ENCODE measurements at places on chromosomes 12 and 14.
A peak's percentile ranks its signal among the peaks of the same experiment; 100 is the strongest.

DNA sequence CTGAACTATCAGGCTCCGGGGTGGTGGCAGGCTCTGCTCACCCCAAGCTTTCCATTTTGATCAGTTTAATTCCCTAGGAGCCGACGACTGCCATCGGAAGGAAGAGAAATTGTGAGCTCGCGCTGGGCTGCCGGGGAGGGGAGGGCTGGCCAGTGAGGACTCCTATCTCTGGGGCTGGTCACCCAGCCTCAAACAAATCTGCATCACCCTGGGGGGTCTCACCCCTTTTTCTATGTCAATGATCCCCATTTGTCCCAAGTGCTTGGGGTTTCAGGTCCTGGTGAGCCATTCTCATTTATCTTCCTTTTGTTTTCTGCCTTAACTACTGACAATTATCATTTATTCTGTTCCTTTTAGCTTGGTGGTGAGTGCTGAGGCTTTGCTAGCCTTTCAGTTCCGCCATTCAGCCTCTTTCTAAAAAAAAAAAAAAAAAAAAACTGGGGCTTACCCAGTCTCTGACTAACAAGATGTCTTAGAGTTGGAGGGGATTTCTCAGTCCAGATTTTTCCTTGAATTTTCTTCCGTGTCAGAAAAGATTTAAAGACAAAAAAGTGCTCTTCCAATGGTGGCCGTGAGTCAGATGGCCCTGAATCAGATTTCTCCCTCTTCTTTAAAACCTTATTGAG lies 22.8 kb upstream of the USP44 start:
- no peak for DNase-seq

DNA sequence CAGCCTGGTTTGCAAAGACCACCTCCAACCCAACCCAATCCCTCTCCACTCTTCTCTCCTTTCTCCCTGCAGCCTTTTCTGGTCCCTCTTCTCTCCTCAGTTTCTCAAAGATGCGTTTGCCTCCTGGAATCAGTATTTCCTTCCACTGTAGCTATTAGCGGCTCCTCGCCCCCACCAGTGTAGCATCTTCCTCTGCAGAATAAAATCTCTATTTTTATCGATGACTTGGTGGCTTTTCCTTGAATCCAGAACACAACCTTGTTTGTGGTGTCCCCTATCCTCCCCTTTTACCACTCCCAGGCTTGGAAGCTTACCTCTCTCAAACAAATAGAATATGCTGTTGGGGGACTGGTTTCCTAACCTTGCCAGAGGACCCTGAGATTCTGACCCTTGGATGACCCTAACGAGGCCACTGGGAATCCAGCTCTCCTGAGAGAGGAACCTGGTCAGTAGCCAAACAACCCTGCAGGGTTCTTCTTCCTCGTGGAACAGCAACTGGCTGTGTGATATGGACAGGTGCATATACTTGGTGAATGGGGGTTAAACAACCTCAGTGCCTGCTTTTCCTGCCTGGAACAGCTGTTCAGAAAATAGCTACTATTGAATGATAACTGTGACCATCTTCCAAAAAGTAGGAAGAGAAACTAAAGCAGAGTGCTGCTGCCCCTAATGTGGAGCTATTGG lies 4.4 kb downstream of the WNT1 start:
- DNase-seq: no peak

- DNase-seq: peak; percentile 81
Measured at GRCh38 chr12:27571463-27571862, 47.5 kb downstream of the PPFIBP1 start.

DNA sequence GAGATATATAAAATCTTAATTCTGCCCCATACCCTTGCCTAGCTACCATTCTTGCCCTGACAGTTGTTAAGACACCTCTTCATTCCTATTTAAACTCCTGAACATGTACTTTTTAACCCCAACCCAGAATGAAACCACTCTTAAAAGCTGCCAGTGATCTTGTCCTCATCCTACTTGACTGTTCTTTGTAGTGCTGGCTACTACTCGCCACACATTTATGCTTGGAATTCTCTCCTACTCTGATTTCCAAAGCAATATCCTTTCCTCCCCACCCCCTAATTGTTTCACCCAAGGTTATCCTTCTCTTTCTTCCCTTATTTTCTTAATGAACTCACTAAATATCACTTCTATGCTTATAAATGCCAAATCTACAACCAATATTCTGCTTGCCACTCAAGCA lies 4.1 kb downstream of the NFYB start:
- DNase-seq: no peak

DNA sequence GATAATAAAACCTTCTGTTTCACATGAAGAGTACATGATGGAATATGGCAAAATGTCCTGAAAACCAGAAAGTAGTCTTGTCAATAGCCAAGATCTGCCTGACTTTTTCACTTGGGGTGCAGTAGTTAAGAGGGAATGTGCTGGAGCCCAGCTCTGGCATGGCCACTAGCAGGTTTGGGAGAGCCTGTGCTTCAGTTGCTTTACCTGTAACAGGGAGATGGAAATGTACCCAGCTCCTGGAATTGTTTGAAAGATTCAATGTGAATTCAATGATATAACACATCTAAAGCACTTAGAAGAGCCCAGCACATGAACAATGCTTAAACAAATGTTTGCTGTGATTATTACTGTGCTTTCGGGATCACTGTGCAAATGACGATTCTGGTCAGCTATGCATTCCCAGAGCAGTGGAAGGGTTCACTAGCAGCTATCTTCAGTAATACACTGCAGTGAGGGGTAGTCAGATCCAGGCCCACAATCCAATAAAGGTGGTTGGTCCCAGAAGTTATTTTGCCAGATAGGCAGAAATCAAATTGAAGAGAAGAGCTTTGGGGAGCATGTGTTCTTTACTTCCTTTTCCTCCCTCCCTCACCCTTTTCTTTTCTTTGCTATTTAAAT lies 224.9 kb downstream of the APAF1 start:
- DNase-seq: no peak

DNA sequence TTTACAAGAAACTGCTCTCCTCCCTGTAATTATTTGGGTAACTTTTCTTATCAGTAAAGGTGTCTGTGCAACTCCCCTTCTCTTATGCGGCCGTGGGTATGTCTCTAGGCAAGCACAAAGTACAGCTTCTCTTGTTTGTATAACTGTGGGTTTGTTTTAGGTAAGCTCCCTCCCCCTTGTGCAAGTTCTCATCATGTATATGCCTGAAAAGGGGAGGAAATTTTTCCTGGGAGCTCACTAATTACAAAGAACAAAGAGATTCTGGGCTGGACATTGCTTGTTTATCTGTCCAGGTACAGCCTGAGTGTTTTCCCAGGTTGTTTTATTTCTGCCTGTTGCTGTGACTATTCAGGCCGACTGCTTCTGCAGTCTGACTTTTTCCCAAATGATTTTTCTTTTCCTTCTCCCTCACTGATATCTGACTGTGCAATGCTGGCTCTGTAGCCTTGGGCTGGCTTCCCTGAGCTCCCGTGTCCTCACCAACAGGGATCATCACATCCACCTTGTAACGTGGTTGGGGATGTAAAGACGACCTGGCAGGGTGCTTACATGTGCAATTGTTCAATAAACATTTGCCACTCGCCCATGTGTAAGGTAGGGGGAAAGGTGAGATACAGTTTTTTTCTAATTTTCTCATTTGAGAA lies 916.5 kb downstream of the AACS start:
- DNase-seq: no peak

GRCh38 chr12:4272424-4273272 lies 914 bp upstream of the CCND2 start:
- no peak for DNase-seq

- no peak for DNase-seq
Measured at GRCh38 chr12:76080729-76081415, 3.6 kb downstream of the NAP1L1 start.

- DNase-seq: no peak
Measured at GRCh38 chr14:54166049-54166950, 209.7 kb upstream of the BMP4 start.

DNA sequence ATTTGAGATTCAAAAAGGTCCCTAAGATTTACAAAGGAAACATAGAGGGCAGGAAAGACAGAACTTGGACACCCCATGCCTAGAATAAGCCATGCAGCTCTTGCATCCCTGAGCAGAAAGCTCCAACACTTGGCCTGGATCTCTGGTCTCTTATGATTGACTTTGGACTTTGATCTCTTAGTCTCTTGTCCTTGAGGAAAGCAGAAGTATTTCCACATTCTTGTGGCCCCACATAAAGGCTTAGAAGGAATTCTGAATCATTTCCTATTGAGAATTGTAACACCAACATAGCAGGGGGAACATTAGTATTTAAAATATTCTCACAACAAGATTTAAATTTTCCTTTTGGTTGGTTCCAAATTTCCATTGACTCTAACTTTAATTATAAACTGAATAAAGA lies 283.7 kb upstream of the PRKD1 start:
- no peak for DNase-seq

DNA sequence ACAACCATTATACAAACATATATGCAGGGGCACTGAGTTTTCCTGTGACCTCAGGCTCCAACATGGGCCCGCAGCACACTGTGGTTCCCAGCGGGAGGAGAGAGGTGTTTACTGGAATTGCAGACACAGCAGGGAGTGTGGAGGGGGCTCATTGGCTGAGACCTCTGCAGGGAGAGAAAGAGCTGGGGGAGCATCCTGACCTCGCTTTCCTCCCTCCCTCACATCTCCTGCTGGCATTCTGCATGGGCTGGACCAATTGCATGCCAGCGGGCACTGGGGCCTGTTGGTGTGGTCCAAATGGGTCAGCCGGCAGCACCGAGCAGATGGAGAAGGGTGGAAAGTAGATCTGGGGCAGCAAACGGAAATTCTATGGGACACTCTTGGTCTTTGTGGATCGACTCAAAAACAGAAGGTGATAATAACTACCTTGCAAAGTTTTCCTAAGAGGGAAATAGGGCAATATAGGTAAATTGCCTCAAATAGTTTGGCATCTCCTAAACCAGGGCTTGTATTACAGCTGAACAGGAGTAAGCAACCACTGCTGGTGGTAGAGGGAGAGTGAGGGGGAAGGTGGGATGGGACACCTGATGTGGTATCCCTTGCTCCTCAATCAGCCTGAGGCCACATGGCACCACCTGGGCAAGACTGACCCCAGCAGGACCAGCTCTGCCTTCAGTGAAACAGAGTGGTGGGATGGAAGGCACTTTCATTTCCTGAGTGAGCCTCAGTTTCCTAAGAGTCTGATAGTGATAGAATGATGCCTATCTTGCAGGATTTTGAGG lies 86.9 kb downstream of the NTF3 start:
- no peak for DNase-seq
